ENCODE measurements at places on chromosomes 4 and X.

- DNase-seq, result no peak
These were observed 39.5 kb downstream of the HADH start for GRCh38 chr4:108029016-108029720.

DNA sequence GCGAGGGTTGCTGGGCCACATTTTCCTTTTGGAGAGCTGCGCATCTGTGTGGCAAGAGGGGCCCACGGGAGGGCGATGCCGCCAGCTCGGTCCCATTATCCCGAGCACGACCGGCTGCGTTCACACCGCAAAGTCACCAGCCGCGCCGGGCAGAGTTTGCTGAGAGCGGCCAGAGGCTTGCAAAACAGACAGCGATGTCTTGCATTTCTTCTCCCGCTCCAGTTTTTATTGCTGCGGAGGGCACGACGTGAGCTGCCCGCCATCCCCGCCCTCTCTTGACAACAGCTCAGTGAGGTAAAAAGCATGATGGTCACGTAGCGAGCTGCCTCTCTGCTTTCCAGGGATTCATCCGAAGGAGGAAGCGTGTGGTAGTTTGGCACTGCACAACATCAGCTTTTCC is 102.1 kb upstream of the TENM3 start:
- DNase-seq, result peak; percentile 31

DNA sequence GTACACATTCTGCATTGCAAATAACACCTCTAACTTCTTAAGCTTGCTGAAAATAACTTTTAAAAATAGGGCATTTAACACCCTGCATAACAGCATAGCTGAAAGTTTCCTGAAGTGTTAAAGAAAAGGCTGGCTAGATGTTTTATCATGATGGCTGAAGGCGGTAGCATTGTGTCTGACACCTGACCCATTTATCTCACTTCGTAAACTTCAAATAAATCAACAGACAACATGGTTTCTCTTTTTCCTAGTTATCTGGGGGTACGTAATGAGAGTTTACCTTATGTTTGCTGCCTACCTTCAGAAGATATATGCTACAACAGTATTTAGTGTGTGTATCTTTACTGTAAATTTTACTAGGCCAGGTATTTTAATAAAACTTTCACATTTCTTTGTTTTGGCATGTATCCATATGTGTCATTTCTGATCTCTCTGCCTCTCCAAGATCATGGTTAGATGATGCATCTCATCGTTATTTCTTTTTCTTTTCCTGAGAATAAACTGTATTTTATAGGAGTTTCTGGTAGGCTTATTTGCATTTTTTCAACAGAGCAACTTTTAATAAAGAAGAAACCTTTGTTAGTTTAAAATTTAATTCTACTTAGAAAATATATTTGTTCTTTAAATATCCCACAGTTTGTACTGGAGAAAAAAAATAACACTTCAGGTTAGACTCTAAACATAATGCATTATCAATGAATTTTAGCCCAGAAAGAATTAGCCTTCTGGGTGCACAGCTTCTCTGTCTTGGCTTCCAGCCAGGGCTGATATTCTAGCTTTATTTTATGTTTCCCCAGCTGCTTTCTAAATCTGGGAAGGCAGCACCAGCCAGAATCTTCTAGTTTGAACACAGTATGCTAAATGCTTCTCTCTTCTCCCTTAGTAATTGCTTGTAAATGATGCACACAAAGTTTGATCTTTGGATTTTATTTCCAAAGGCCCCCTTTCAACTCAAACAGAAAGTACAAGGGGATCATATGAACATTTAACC is 2.9 kb downstream of the NDST4 start:
- DNase-seq, result peak; percentile 54

GRCh38 chr4:138035781-138036258 is 206.3 kb downstream of the SLC7A11 start:
- DNase-seq, result peak; percentile 43

DNA sequence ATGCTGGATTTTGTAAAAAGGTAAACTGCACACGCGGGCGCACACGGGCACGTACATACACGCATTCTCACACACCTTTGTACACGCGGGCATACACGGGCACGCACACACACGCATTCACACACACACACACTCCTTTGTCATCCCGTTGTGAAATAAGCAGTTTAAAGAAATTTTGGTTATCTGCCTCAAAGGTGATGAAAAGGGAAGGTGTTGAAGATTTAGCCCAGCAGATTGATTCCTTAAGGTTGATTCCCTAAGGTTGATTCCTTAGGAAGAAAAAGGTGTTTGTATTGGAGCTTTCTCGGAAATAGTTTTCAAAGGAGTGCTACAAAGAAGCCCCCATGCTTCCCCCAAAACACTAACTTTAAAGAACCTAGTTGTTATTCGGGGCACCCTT is 693 bp downstream of the ATP10D start:
- DNase-seq, result no peak

DNA sequence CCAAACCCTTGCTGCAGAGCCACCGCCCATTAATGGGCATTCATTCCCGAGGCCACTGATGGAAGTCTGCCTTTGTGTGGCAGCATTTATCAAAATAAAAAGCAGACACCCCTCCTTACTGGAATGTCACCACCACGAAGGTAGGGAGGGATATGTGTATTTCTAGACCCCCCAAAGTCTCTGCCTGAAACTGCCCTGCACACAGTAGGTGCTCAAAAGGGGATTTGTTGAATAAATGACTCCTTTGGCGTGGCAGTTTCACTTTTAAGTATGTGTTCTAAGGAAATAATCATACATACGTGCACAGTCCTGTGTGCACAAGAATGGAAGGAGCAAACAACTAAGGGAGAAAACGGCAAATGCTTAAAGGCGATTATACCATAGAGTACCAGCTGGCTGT is 23.6 kb upstream of the GLOD5 start:
- DNase-seq, result no peak

DNA sequence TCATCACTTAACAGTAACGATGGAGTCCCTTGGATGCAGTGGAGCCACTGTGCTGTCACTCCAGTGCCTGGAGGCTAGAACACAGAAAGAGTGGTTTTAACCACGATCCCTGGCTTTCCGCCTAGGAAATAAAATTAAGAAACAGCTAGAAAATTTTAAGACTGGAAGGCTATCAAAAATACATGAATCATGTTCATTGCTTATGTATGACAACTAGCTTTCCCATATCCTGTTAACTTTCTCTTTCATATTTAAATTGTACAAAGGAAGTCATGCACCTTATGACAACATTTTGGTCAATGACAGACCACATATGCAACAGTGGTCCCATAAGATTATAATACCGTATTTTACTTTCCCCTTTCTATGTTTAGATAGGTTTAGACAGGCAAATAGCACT is 115.1 kb downstream of the GALNTL6 start:
- no peak for DNase-seq

DNA sequence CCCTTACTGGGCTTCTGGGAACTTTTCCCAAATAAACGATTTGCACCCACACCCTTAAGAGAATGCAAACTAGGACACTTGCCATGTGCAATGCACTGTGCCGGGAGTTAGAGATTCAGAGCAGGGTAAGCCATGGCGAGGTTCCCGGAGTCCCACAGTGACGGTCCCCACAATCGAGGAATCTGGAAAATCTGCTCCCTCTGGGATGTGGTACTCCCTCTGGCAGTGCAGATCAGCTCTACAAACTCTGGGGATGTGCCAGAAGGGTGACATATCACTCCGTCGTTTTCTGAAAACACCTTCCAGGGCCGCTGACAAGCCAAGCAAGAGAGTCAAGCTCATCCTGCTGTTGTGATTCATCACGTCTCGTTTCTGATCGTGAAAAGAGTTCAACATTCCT is 537.5 kb downstream of the BCOR start:
- DNase-seq, result no peak

- DNase-seq, result no peak
These were observed 28.4 kb downstream of the FUNDC1 start for GRCh38 chrX:44514272-44514671.

DNA sequence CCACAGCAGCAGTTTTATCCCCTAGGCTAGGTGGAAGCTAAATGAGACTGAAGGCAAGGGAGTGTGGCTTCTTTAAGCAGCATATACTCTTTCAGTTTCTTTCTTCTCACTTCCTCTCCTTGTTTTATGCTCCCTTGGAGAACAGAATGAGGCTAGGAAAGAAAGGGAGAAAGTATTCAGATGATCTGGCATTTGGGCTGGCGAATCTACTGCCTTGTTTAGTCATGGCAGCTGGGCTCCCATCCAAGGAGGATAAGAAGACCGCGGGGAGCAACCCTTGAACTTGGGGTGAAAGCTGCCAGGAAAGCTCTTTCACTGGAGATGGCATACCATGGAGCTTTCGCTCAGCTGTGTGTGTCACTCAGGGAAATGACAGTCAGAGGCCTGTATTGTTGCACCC is 72.1 kb downstream of the ARHGEF38 start:
- no peak for DNase-seq

- no peak for DNase-seq
These were observed 18.7 kb downstream of the CORIN start for GRCh38 chr4:47819178-47819577.
